Activated T-helper 1 cell treated with anti-CD3 and anti-CD28 coated beads, Interleukin-2, amount 50 U/mL, for 16 hours (primary cell): ENCODE measurements at places on chromosomes 12 and 14.
A peak's percentile ranks its signal among the peaks of the same experiment; 100 is the strongest.

DNA sequence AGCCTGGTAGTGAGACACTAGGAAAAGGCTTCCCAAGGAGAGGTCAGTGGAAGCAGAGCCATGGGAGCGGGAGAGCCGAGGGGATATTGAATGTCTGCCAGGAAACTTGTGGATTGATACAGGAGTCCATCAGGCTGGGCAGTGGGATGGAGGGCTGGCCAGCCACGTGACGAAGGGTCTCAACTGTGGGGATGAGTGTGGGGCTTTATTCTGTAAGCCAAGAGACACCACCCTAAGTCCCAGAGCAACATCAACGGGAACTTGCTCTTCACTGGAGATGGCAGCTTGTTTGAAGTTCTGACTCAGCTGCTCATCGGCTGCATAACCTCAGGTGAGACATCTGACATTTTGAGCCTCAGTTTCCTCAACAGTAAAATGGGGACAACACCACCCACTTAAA is 197.8 kb downstream of the VRK1 start:
- DNase-seq = no peak

DNA sequence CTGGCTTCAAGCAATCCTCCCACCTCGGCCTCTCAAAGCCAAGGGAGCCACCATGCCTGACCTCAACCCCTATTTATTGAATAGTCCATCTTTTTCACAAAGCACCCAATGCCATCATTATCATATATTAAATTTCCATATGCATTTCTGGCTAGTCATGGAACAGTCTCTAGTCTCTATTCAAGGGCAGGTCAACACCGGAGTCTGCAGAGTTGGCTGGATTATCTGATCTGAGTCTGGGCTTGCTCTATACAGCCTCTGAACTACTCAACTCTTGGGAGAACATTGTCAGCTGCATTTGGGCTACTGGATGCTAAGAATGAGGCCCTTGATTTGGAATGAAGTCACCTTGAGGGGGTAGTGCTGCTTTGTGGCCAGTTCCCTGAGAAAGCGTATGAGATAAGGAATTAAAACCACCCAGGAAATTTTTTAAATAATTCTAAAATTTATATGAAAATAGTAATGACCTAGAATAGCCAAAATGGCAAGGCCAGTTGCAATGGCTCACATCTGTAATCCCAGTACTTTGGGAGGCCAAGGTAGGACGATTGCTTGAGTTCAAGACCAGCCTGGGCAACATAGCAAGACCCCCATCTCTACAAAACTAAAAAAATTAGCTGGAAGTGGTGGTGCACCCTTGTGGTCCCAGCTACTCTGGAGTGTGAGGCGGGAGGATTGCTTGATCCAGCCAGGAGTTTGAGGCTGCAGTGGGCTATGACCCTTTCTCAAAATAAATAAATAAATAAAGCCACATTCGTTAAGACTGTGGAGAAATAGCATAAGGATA is 6.9 kb upstream of the NAA25 start:
- no peak for DNase-seq

GRCh38 chr12:94725375-94726168 is 75.2 kb upstream of the TMCC3 start:
- no peak for DNase-seq

GRCh38 chr12:100672075-100672592 is 98.7 kb downstream of the GAS2L3 start:
- no peak for DNase-seq

GRCh38 chr14:68291820-68292219 is 472.2 kb downstream of the RAD51B start:
- DNase-seq = no peak

GRCh38 chr12:57731411-57732080 is 7.0 kb downstream of the AGAP2 start:
- DNase-seq = no peak

- no peak for DNase-seq
Observed at GRCh38 chr14:53872681-53873089, 83.9 kb downstream of the BMP4 start.

GRCh38 chr12:94872971-94873733 is 130.3 kb downstream of the NDUFA12 start:
- DNase-seq = no peak

DNA sequence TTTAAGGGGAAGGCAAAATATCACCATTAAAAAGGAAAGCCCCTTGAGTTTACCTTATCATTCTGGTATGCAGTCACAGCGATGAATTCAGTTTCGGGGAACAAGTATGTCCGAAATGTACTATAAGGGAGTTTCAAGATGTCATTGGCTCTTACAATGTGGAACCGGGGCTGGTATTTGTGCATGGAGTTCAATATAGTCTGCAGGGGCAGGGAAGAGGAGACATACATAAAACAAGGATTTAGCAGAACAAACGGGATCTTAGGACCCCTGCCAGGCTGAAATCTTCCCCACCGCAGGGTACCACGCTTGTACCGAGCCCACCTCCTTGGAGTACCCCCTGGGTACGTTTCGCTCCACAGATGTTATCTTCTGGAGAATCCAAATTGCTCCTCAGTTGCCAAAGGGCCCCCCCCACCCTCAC is 4.5 kb downstream of the TBX3 start:
- DNase-seq = no peak

GRCh38 chr12:92439420-92439805 is 263.4 kb upstream of the PLEKHG7 start:
- DNase-seq = no peak

DNA sequence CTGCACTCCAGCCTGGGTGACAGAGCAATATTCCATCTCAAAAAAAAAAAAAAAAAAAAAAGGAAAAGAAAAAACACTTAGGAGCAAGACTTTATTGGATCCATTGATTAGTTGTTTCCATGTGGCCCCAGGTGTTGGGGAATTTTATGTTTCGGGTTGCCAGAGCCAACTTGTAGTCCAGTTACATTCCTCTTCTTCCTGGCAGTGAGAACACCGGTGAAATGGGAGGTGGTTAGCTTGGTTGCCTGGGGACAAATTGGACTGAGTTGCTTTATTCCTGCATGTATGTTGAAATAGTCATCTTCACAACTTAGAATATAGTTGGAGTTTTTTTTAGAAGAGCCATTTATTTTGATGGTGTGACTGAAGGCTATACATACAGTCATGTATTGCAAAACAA is 12.6 kb downstream of the RCOR1 start:
- DNase-seq = no peak

DNA sequence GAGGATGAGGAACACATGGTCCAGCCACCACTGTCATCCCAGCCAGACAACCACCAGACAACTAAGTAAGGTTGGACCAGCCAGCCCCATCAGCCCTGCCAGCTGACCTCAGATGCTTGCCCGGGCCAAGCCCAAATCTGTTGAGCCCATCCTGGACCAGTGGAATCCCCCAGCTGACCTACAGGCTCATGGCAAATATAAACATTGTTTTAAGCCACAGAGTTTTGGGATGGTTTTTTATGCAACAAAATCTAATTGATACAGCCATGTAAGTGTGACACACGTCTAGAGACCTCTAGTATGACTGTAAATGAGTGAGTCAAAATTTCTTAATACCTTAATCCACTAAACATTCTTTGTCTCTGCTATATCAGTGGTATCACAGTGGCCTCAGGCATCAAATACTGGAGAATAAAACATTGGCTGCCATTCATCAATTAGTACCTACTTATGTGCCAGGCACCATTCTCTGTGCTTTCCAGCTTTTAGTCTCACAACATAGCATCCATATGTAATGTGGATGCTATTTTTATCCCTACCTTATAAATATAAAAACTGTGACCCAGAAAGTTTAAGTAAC is 24.2 kb upstream of the NT5DC3 start:
- DNase-seq = no peak

DNA sequence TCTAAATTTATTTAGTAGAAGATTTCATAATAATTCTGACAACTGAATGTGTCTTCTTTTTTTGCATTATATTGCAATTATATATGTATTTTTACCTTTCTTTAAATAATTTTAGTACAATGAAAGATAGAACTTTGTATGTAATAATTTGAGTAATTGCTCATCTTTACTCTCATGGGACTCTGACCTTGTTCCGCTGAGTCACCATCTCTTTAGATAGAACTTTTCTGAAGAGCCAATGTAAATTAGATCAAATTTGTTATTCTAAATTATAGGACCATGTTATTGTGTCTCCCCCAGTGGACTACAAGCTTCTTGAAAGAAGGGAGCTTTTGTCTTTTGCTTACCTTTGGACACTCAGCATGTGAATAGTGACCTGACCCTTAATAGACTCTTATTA is 96.1 kb downstream of the TRHDE start:
- no peak for DNase-seq

DNA sequence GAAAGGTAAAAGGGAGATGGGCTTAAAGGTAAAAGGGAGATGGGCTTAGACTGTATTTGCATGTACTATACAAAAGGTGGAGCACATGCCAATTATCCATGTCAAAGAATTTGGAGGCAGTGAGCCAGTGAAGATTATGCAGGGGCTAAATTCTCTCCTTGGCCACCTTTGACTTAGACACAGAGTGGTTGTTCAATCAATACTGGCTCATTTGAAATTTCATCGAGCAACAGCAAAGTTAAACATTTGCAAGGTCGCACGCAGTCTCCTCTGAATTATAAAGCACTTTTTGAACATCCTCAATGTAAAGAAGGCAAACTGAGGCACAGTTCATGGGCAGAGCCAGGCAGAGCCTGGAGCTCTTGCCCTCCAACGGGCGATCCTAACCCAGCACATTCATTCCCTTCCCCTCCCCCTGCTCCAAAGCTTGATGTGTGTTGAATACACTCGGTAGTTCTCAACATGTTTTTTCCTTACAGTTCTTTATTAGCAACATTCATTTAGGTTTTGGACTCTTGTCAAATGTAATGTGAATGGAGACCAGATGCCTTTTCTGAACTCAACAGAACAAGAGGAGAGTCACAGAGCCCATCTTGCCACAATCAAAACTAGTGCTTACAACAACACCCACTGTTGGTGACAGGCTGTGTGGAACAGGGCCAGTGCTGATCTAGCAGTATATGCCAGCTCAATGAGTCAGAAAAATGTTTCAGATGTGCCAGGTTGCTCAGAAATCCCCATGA is 169.7 kb upstream of the G2E3 start:
- DNase-seq = no peak

GRCh38 chr14:45284802-45285201 is 31.8 kb upstream of the MIS18BP1 start:
- DNase-seq = no peak

DNA sequence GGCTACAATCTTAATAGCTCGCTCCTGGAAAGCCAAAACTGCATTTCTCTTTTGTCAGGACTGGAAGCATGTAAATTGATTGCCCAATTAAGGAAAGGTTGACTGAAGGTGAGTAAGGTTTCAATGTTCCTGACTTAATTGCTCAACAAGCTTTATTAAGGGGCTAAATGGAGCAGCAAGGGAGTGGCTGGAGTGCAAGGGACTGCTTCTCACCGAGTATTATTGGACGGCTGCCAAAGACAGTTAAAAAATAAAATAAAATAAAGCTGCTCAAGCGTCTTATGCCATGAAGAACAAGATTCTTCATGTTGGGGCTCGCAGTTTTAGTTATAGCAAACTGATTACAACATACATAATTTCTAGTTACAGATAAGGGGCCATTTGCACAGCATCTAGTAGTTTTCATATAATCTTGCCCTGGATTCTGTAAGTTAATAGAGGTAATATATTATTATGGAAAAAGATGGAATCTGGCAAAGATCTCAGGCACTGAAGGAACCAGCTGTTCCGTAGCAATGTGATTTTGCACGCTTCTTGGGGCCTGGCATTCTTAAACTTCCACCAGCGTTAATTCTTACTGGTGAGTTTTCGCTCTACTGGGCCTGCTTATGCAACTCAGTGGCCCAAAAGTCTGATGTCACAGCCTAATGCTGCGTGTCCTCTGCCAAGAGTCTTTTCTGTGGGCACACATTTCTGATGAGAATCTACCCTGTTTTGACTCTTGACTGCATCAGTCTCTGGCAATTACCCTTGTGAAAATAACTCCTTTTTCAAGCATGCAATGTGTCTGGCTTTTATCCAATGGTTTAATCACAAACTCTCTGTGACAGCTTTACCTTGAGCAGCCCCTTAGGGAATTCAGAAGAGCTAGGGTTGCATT is 108.5 kb downstream of the SLC38A1 start:
- no peak for DNase-seq

- no peak for DNase-seq
Observed at GRCh38 chr12:24408305-24408704, 458.8 kb upstream of the SOX5 start.

DNA sequence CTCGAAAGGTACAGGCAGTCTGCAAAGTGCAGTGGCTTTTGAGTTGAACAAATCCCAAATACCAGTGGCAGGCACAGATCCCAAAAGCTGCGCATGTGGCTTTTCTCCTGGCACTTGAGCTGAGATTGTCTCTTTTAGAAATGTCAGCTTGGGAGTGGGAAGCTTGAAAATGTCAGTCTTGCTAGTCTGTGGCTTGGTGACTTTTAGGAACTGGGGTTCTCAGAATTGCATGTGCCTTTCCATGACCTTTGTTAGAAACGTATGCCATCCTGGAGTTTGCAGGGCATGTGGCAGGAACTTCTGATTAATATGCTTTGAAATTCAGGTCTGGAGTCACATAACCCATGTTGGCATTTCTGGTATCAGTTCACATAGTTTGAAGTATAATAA is 182.1 kb downstream of the CHST11 start:
- DNase-seq = no peak

- no peak for DNase-seq
Observed at GRCh38 chr12:77998236-77998786, 167.6 kb downstream of the NAV3 start.

GRCh38 chr14:44170101-44170500 is 337.0 kb downstream of the FSCB start:
- no peak for DNase-seq

GRCh38 chr12:64010069-64010686 is 165.7 kb downstream of the SRGAP1 start:
- no peak for DNase-seq

GRCh38 chr14:63508033-63508432 is 35.1 kb downstream of the PPP2R5E start:
- DNase-seq = no peak

GRCh38 chr12:541676-542324 is 82.1 kb downstream of the B4GALNT3 start:
- no peak for DNase-seq

DNA sequence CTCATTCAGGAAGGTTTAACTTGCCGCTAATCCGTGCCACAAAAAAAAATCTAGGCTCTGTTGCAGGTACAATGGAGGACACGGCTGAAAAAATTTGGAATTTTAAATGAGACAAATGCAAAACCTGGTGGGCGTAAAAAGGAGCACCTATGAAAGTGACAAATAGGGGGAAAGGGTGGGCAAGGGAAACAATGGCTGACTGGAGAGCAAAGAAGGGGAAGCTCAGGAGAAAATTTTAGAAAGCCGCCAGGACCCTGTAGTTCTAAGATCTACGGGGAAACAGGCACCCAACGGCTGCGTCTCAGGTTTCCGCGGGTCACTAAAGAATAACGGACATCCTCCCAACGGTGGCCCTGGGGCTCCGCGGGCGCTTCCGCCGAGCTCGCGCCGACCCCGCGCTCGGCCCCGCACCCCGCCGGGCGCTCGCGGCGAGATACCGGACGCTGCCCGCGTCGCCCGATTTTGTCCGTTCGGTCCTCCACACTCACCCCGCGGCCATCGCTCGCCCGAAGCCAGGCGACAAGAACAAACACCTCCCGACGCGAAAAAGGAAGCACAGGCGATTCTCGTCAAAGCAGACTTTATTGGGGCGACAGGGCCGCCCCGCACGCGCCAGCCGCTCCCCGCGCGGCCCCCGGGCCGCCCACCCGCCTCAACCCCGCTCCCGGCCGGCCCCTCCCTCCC is 1.1 kb upstream of the YY1 start:
- DNase-seq = peak; percentile 19

- DNase-seq = no peak
Observed at GRCh38 chr12:124410354-124411175, 115.7 kb downstream of the RFLNA start.

- DNase-seq = no peak
Observed at GRCh38 chr12:118618695-118619094, 242.3 kb downstream of the SUDS3 start.

- DNase-seq = no peak
Observed at GRCh38 chr14:79487632-79488031, 723.7 kb downstream of the DIO2 start.
